ENCODE measurements at places on chromosomes 16 and 17.

- DNase-seq = no peak
Observed at GRCh38 chr17:72771734-72772133, 320.8 kb downstream of the SLC39A11 start.

- DNase-seq = no peak
Observed at GRCh38 chr16:9481747-9482730, 390.6 kb downstream of the HAPSTR1 start.

- DNase-seq = no peak
Observed at GRCh38 chr16:30561089-30561816, 3.1 kb upstream of the ZNF764 start.

DNA sequence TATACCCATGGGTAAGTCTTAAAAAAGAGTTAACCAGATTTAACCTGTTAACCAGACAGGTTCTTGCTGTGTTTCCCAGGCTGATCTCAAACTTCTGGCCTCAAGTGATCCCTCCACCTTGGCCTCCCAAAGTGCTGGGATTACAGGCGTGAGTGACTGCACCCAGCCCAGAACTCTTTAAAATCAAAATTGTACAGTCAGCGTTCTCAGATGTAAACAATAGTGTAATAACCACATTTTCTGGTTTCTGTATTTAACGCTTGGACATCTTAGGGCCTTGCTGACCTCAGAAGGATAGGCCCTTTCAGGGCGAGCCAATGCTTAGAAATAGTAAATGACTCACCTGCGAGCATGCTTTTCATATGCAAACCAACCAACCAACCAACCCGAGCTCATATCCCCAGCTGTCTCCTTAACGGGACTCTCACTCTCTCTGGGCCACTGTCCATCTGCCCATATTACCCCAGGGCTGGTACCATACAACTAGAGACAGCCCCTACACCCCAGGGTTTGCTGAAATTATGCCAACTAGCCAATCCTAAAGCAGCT lies 415.0 kb upstream of the XYLT1 start:
- no peak for DNase-seq

GRCh38 chr17:27407916-27408864 lies 48.1 kb upstream of the KSR1 start:
- no peak for DNase-seq

Measured in midbrain (tissue), 1 donor.